ENCODE measurements at places on chromosomes 4 and X. TPM values are rescaled to one million over a fixed set of nuclear protein-coding genes. Genes with fewer than 3 reads are reported as not detected.

Gene HAUS3
- total RNA-seq: 17.2 TPM

Gene DCAF4L1
- 0.12 TPM for total RNA-seq

Gene TRIM75
- not detected for total RNA-seq

Gene TMSB15C
- total RNA-seq: 7.9 TPM

Gene HPGD
- 39.8 TPM for total RNA-seq

Gene BRS3
- not detected for total RNA-seq

Gene SUPT20HL1
- not detected for total RNA-seq

Measured in metanephros (tissue), 2 donors.